Cortex of kidney (tissue), 1 donor: ENCODE measurements at places on chromosomes 2 and 18.

DNA sequence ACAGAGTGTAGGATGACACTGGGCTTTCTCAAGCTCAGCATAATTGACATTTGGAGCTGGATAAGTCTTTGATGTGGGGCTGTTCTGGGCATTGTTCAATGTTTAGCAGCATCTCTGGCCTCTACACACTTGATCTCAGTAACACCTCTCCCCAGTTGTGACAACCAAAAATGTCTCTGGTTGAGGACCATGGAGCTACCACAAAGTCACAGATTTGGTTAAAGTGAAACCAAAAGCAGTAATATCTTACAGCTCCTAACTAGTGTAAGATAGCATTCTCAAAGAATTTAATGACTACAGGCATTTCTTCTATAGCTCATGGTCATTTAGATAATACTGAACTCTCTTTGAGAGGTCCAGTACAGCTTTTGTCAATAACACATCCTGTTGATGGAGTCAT lies 23.4 kb upstream of the PAX3 start:
- DNase-seq = no peak

GRCh38 chr2:11175293-11175795 lies 20.1 kb downstream of the SLC66A3 start:
- DNase-seq = no peak

GRCh38 chr2:28338831-28339321 lies 53.8 kb upstream of the FOSL2 start:
- no peak for DNase-seq

GRCh38 chr2:56244911-56245530 lies 61.2 kb downstream of the CCDC85A start:
- DNase-seq = no peak

DNA sequence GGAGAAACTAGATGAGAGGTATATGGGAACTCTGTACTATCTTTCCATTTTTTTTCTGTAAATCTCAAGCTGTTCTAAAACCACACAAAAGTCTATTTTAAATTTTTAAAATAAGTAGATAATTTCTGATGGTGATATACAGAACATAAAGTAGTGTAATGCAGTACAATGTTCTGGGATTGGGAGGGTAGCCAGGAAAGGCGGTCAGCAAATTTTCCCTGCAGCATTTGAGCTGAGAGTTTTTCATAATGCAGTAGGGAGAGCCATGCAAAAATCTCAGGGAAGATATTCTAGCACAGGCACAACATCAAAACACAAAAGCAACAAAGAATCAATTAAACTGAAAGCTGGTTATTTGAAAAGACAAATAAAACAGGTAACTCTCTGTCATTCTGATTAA lies 141.5 kb downstream of the NCKAP5 start:
- DNase-seq = no peak

DNA sequence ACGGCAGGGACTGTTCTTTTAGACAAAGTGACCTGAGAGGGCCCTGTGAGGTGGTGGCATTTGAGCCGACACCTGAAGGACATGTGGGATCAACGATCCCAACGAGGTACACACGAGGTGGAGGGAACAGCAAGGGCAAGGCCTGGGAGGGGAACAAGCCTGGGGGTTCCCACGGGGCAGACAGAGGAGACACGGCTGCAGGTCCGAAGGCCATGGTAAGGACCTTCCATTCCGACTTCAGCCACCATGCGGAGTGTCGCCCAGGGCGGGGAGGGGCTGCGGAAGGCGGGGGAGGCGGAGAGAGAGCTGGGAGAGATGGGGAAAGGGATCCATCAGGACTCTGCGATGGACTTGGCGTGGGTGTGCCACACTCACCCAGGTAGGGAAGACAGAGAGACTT lies 151.8 kb downstream of the HDAC4 start:
- no peak for DNase-seq

GRCh38 chr2:98093146-98093545 lies 6.2 kb downstream of the VWA3B start:
- no peak for DNase-seq

DNA sequence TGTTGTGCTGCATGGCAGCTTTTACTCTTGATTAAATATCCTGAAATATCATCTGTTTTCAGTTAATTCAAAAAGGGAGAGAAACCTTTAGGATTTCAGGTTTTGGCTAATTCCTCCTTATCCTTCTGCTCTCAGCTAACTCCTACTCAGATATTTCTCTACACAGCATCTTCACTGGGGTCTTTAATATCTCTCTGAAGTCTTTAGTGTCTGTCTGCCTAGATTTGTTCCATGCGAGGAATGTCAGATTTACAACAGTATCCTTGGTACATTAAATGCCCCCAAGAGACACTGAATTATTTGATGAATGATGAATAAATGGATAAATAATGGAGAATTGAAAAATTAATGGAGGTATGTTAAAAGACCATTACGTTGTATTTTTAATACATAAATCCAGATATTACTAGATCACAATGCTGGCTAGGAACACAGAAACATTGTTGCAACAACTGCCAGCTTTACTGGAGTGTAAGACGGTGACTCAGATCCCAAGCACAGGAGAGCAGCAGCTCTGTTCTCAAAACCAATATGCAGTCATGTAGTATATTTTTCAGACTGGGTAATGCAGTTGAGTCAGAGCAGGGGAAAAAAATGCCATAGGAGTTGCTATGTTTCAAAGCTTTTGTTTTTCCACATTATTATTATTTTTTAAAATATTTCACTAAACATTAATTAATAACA lies 388.0 kb upstream of the SYT4 start:
- DNase-seq = no peak
